CD4-positive, alpha-beta T cell treated with Interleukin-15 for 4 hours (primary cell): ENCODE measurements at places on chromosomes 5 and 9.
A peak's percentile ranks its signal among the peaks of the same experiment; 100 is the strongest.

DNA sequence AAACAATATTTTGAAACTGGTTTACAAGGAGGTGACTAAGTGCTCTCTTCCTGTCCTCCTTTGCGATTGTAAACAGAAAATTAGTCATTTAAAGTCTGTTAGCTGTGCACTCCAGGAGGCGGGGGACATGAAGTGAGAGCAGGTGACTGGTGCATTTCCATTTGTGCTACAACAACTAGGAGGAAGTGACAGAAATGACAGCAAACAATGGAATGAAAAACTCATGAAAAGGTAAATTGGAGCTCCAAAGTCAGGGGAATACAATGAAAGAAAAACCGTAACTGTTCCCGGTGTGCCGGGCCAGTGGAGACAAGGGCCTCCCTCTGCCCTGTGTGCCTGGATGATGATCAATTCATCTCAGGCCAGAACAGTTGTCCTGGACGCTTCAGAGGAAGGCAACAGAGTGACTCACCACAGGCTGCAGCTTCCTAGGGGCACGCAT, 439.9 kb downstream of the GADD45G start:
- DNase-seq = no peak

- no peak for DNase-seq
Observed at GRCh38 chr5:154840435-154841272, 9.7 kb downstream of the FAXDC2 start.

DNA sequence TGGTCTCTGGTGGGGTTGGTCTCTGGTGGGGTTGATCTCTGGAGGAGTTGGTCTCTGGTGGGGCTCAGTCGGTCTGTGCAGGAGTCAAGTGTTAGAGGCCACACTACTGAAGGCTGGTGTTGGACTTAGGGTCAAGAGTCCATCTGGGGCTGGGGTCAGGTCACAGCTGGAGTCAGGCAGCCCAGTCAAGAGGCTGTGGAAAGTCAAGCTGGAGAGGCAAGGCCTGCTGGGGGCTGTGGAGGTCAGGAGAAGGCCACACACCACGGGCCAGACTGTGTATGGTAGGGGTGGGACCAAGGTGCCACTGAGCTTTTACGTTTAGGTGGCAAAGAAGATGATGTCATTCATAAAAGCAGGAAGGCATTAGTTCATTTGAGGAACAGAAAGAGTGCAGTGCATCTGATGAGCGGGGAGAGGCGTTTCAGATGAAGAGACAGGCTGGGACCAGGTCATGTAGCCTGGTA, 16.7 kb upstream of the CD74 start:
- no peak for DNase-seq

- peak; percentile 79 for DNase-seq
Observed at GRCh38 chr9:131739959-131740648, at the start of gene RAPGEF1. RAPGEF1 (minus strand) TSS chr9:131740076; CDS start chr9:131739830, 246 bp downstream.

DNA sequence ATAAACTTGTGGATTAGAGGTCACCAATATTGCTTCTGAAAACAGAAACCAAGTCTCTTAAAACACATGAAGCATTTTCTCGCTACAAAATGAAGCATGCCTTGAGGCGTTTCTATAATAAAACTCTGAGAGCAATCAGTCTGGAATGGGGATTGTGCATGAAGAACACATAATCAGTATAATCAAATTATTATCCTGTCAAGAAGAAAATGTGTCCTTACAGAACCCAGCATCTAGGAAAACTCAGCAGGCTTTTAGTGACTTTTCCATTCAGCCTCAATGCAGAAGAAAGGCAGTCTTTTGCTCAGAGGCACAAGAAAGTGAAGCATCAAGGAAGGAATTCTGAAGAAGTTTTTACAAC, 121.9 kb downstream of the CDH18 start:
- DNase-seq = no peak

GRCh38 chr5:118407958-118408357, 580.4 kb downstream of the DTWD2 start:
- DNase-seq = no peak

- no peak for DNase-seq
Observed at GRCh38 chr5:42985129-42986037, 54.7 kb downstream of the ANXA2R start.

DNA sequence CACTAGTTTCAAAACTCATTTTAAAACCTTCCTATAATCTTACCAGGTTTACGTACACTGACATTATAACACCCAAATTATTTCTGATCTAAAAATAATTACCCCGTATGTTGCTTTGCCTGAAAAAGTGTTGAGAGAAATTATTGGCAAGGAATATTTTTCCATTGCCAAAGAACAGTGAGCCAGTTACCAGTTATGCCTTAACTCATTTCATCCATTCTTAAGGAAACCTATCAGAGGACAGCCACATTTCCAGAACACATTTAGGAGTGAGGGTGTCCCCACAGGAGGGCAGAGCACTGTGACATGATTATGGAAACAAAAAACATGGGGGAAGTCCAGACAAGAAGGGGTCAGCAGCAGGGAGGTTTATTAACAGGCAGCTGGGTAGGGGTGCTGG, 52.2 kb downstream of the GABBR2 start:
- no peak for DNase-seq

GRCh38 chr5:173327084-173327947, 898 bp downstream of the STC2 start:
- no peak for DNase-seq

GRCh38 chr9:94967482-94967881, 241.0 kb downstream of the AOPEP start:
- no peak for DNase-seq

GRCh38 chr9:89619019-89619418, 14.2 kb downstream of the GADD45G start:
- DNase-seq = no peak

- no peak for DNase-seq
Observed at GRCh38 chr5:11038772-11039171, 277.7 kb upstream of the DAP start.

- no peak for DNase-seq
Observed at GRCh38 chr5:6732634-6733410, 19.6 kb downstream of the TENT4A start.

DNA sequence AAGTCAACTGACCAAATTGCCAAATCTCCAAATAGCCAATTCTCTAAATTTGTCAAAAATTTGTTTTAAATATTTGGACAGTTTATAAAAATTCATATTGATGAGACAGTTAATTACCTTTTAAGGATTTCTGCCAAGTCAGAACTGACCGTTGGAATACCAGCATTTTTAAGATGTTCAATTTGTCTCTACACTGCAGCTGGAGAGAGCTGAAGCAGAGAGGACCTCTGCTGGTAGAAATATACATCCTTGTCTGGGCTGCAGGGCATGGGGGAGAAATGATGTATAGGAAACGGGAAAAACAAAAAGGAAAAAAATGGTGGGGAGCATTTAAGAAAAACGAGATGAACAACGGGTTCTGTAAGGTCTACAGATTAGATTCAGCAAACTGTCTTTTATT, 16.8 kb downstream of the NR6A1 start:
- DNase-seq = no peak

DNA sequence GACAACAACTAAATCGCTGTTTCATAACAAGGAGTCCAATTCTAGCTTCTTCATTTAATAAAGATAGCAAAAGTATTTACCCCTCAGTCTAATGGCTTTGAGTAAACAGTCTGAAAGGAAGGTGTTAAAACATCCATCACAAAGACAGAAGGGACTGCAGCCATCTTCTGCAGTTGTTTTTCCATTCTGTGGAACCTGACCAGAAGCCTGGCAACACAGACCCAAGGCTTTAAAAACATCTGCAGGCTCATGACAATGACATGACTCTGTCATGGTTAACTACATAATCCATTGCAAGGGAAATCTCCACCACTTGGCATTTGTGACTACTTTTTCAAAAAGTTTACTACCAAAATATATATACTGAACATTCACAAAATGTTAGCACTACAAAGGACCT, 51.9 kb downstream of the ELL2 start:
- DNase-seq = no peak

GRCh38 chr5:10493884-10494283, 52.2 kb downstream of the ROPN1L start:
- no peak for DNase-seq

DNA sequence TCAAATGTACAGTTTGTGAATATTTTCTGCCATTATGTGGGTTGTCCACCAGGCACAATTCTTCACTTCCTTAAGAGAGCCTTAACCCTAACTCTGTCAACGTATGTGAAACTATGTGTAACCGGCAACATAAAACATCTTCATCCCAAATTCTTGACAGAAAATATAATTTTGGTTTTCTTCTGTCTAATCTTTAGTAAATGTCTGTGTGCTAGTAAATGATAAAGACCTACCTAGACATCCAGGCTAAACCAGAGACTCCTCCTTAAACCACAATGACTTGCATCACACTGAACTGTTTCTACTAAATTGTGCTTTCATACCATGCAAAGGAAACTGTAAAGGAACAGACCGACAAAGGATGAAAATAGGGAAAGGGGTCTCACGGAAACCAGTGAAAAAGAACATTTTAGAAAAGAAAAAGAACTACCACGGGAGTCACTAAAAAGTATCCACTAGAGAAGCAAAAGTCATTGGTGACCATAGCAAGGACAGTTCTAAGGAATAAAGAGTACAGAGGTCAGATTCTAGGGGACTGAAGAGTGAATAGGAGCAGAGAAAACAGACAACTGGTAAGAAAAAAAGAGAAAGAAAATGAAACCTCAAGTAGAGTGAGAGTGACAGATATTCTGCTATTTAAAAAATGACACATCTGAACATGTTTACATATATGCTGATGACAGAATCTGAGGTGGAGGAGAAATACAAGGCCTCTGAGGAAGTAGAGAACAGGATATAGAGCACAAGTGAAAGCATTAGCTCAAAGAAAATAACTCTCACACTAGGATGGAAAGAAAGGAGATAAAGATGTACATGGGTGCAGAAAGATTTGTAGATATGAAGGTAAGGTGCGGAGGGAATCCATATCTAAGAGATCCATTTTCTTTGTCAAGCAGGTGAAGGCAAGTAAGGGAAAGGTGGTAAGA, 49.4 kb downstream of the FNIP1 start:
- peak; percentile 12 for DNase-seq

DNA sequence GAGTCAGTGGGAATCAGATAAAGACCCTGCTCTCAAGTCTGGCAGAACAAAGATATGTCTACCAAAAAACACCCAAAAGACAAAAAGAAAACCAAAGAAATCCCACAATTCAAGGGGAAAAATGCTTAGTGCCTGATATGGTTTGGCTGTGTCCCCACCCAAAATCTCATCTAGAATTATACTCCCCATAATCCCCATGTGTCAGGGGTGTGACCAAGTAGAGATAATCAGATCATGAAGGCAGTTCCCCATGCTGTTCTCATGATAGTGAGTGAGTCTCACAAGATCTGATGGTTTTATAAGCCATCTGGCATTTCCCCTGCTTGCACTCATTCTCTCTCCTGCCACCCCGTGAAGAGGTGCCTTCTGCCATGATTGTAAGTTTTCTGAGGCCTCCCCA, 13.4 kb downstream of the FBXO10 start:
- DNase-seq = no peak

DNA sequence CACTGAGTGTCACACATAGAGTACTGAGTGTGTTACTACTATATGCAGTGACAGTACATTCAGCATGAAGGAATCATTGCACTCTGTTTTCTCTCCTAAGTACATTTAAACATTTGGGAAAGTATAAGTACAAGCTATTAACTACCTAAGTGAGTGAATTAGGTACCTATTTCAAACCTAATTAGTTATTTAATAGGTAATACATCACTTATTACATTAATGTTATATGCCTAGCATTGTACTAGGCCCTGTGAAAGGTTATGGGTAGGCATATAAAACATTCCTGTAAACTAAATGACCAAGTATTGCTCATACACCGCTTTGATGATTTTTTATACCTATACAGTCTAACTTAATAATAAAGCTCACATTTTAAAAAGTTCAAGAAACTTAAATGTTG, 25.7 kb upstream of the PPP3R2 start:
- no peak for DNase-seq

- peak; percentile 67 for DNase-seq
Observed at GRCh38 chr5:99037668-99038067, 108.9 kb upstream of the CHD1 start.

GRCh38 chr5:60458666-60459065, 241.3 kb downstream of the DEPDC1B start:
- DNase-seq = no peak

- no peak for DNase-seq
Observed at GRCh38 chr9:87499424-87500017, 1.9 kb downstream of the DAPK1 start.

DNA sequence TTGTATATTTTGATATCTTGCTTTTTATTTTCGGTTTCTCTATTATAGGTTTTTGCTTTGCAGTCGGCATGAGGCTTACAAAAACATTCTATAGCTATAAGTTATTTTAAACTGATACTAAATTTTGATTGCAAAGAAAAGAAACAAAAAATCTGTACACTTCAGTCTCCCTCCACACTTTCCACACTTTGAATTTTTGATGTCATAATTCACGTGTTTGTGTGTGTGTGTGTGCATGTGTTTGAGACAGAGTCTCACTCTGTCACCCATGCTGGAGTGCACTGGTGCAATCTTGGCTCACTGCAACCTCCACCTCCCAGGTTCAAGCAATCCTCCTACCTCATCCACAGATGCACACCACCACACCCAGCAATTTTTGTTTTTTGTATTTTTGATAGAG, 124.9 kb downstream of the MRPS30 start:
- DNase-seq = no peak

DNA sequence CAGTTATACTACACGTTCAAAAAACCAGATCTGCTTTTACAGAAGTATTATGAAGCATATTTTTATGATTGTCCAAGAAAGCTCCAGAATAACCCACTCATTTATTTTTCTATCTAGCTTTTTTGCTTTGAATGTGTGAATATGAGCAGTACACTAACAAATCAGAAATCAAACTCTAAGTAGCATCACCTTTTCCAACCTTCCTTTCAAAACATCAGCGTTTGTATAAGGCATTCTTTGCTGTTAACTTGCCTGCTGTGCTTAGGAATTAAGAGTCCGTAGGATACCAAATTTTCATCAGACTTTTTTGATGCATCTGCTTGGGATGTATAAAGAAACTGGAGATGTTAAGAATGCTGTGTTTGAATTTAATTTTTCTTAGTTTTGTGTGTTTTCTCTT, 3.8 kb downstream of the TLE4 start:
- DNase-seq = no peak

DNA sequence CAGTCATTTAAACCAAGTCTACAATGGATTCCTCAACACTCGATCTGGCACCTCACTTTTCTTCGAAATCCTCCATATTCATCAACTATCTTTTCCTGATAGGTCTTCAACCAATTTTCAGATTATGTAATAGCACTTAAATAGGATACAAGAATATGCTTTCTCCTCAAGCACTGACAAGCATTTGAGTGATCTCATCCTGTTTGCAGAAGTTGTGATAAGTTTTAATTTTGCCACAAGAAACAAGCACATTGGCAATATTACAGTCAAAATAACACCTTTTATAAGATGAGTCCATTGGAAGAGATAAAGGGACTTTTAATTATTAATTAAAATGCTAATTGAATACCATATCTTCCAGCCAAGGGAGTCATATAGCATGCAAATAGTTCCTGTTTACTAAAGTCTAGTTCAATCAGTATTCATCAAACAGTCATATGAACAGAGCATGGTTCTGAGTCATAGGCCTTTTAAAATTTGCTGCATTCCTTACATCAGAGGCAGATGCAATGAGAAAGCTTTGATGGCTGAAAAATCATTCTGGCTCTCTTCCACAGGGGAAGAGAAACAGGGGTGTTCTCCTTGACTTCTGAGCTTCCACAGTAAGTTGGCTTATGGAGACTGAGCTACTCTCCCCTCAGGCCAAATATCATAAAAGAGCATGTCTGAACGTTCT, 32.7 kb upstream of the ZCCHC9 start:
- no peak for DNase-seq
